Pulmonary artery endothelial cell (primary cell): ENCODE measurements at places on chromosomes 16 and 17.

DNA sequence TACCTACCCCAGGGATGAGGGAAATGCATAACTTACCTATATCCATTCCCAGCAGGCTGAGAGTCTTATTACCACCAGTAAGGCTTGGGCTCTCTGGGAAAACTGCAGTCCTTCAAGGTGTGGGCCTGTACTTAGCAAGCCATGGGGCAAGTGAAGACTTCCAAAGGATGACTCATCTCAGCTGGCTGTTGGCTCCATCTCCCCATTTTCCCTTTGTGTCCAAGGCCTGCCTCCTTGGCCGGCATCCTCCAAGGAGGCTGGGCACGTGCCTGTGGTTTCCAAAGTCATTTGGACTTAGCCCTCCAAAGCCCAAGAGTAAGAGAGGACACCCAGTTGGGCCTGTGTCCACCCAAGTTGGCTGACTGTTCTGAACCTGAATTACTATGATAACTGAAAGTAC lies 89.8 kb downstream of the TMEM100 start:
- DNase-seq = no peak

GRCh38 chr17:57048096-57048495 lies 37.0 kb upstream of the AKAP1 start:
- DNase-seq = no peak

DNA sequence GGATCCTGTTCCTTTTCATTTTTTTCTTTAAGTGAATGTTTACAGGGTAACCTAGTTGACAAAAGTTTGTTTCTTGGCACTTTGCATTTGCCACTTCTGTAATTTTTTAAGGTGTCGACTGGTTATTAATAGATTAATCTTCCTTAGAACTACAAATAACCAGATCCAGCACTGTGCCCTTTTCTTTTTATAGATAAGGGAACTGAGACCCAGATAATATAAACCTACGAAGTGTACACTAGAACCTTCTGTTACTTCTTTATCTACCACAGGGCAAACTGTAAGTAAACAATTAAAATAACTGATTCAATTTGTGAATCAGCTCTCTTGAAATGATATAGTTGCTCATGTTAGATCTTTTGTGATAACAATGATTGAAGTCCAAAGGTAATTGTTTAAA lies 55.4 kb downstream of the NLK start:
- no peak for DNase-seq

DNA sequence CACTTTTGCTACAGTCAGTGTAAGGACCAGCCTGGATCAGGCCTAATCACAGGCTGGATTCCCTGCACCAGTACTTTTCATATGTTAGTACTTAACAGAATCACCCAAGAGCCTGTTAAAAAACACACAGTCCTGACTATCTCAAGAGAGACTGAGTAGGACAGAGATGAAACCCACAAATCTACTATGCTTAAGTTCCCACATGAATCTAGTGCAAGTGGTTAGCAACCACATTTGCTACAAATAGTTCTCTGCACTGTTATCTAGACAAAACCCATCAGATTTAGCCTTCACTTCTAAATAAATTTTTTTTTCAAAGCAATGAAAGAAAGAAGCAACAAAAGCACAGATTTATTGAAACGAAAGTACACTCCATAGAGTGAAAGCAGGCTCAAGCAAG lies 38.9 kb downstream of the SSH2 start:
- no peak for DNase-seq

- DNase-seq = no peak
Measured at GRCh38 chr16:54489225-54490111, 202.9 kb upstream of the IRX3 start.
